ENCODE measurements at places on chromosomes 3 and 15. TPM values are rescaled to one million over a fixed set of nuclear protein-coding genes. Genes with fewer than 3 reads are reported as not detected.

The GNAT1 gene
- total RNA-seq, result not detected

The CD276 gene
- total RNA-seq, result 51.9 TPM

The ARGFX gene
- not detected for total RNA-seq

The SENP5 gene
- total RNA-seq, result 25.3 TPM

The SAXO2 gene
- total RNA-seq, result 12.3 TPM

The MB21D2 gene
- total RNA-seq, result 8.7 TPM

The GHSR gene
- not detected for total RNA-seq

The CADM2 gene
- total RNA-seq, result 7.9 TPM

The ARNT2 gene
- total RNA-seq, result 6.6 TPM

The IL20RB gene
- 0.66 TPM for total RNA-seq

The SPG21 gene
- 76.1 TPM for total RNA-seq

The ITIH3 gene
- total RNA-seq, result 2.0 TPM

The C3orf85 gene
- total RNA-seq, result not detected

The KPNA1 gene
- total RNA-seq, result 55.2 TPM

The AZI2 gene
- total RNA-seq, result 55.1 TPM

The SLC7A14 gene
- total RNA-seq, result 0.32 TPM

The ANKRD63 gene
- 1.6 TPM for total RNA-seq

The WDR73 gene
- 38.7 TPM for total RNA-seq

All from mucosa of gallbladder (tissue), 1 donor.